Stimulated activated CD8-positive, alpha-beta memory T cell treated with anti-CD3 and anti-CD28 coated beads, Interleukin-2, amount 100 ng/mL, for 1 hour (primary cell): ENCODE measurements at places on chromosomes 6 and 20.

- no peak for DNase-seq
Observed at GRCh38 chr6:75830959-75831885, 82.2 kb downstream of the MYO6 start.

GRCh38 chr6:141445928-141446628, 686.6 kb upstream of the GJE1 start:
- no peak for DNase-seq

DNA sequence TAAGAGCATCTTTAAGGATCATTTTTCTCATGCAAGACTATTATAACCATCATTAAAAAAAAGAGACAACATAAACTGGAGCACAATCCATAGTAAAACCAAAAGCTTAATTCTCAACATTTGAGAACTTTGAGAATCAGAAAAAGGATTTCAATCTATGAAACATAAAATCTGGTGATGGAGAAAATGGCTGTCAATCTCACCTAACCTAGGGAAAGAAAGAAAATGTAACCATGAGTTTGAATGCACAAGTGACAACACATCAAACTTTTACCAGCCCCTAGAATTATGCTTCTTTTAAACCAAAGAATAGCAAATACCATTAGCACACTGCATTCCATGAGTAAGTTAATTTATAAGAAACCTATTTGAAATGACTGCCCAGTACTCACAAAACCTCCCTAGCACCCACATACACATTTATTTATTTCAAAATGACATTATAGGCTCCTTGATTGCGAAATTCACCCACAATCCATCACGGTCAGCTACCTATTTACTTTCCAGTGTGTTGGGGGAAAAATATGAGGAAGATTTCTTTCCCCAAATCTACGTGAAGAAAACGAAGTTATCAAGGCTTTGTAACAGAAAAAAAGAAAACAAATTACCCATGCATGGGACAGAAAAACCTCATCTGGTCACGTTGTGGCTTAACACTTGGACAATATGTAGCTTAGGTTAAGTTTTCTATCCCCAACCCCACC, 828 bp downstream of the ASCC3 start:
- DNase-seq: no peak

GRCh38 chr6:79657238-79657637, 26.1 kb downstream of the SH3BGRL2 start:
- no peak for DNase-seq

DNA sequence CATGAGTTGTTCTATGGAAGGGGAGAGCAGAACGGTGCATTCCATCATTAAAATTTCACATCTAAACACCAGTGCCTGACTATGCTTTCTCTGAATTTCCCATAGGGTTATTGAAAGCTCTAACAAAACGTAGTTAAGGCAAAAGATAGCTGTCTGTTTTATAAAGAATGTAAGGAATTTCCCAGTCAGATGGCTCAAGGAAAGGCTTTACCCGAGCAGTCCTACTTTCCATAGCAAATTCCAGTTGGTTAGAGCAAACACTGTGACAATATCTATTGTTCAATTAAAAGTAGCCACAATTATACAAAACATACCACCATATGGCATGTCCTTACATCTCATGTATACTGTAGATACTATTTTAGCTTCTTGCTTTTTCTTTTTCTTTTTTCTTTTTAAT, 1059.5 kb upstream of the FLRT3 start:
- DNase-seq: no peak

DNA sequence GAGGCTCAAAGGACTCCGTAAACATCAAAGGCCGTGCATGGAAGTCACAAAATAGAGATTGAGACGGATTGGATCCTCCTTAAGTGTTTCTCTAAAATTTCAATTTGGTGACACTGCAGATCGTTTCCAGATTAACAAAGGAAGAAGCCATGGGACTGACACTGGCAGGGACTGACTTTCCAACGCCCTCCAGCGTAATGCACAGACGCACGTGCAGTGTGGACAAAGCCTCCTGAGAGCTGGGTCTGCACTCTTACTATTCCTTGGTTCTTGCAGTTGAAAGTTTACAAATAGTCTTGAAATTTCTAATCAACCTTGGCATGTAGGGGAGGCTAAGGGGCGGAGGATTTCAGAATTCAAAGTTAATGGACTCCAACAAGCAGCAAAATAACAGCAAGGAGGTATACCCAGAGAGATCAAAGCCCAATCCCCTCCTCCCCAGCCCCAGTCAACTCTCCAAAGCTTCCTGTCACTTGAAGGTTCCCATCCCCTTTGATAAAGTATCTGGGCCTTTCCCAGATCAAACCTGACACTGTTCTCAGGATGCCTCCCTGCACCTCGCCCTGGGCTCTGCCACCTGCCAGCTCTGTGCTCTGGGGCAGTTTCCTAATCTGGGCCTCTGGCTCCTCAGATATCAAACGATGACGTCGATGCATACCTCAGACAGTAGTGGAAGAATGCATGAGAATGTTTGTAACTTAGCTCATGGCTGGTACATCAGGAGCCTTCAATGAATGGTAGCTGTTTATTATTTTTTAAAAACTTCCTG, 106.5 kb upstream of the TRAF3IP2 start:
- no peak for DNase-seq

DNA sequence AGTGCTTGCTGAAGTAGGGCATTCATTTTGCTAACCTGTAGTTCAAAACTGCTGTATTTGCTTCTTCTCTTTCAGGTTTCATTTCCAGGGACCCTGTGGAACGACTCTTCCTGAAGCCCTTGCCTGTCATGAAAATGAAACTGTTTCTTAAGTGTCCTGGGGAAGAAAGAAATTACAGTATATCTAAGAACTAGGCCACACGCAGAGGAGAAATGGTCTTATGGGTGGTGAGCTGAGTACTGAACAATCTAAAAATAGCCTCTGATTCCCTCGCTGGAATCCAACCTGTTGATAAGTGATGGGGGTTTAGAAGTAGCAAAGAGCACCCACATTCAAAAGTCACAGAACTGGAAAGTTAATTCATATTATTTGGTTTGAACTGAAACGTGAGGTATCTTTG, 3.4 kb upstream of the NOL7 start:
- no peak for DNase-seq

DNA sequence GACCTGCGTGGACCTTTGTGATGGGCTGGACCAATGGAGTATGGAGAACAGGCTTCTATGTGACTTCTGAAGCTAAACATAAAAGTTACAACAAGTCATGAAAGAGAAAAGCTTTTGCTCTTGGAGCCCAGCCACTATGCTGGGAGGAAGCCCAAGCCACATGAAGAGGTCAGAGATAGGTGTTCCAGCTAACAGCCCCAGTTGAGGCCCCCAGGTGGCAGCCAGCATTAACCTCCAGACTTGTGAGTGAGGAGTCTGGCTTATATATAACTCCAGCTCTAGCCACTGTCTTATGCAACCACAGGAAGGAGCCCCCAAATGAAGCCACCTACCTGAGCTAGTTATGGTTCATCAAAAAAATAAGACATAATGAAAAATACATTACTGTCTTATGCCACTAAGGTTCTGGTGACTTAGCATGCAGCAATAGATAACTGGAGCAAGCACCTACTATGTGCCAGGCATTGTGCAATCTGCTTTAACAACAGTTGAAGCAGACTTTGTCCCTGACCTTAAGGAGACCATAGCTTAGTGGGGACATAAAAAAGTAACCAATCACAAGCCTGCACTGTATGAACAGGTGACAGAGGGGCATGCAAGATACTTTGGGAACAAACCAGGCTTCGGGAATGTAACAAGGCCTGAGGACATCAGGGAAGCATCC, 599.6 kb downstream of the PTPRT start:
- DNase-seq: no peak

GRCh38 chr20:32965115-32965514, 39.1 kb downstream of the SUN5 start:
- DNase-seq: no peak

- no peak for DNase-seq
Observed at GRCh38 chr20:25288291-25289181, 40.7 kb downstream of the PYGB start.

DNA sequence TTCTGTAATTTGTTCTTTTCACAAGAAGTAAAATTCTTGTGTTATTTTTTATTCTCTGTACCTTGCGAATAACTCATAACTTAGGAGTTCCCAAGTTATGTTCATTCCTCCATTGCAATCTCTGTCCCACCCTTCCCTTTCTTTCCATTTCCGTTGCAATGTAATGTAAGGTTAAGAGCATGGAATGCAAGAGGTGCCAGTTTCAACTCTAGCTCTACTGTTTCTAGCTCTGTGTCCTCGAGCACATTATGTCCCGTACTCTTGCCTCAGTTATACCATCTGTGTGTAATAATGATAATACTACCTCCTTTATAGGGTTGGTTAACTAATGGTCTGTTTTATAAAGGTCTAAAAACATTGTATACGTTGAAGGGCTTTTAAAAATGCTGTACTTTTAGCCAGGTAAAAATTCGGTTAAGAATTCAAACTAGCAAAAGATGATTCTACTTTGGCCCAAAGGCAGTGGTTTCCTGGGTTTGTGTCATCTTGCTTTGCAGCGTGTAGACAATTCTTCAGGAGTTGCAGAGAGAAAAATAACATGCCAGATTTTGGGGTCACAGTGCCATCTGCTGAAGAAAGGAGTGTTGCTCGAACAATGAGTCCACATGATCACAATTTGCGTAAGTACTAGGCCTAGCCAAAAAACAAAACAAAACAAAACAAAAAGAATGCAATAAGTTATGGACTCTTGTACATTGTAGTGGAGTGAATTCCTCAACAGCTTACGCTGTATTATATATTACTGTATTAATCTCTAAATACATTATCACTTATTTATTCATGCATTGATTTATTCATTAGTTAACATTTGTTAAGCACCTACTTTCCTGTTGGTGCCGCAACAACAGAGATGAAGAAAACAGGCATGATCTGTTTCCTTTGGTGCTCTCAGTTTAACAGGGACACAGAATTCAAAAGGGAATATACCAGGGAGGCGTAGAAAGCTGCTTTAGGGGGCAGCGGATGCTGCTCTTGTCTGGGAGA, 10.0 kb upstream of the PFDN4 start:
- no peak for DNase-seq

DNA sequence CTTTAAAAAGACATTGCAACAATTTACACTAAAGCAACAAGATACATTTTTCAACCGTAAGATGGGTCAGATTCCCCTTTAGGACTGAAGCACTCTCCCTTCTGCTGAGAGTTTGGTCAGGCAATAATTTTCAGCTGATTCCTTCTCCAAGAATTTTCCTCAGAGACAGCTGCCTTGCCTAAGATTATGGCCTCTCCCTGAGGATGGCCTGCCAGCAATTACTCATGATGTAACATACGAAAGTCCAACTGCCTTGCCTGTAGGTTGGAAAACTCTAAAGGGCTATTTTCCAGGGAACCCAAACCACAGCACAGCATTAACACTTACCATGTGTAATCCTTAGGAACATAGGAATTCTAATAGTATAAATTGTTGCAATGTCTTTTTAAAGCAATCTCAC, 229.1 kb upstream of the FLRT3 start:
- DNase-seq: no peak

GRCh38 chr6:47686411-47686810, 12.0 kb upstream of the ADGRF4 start:
- DNase-seq: no peak

GRCh38 chr6:166490671-166491500, 95.6 kb downstream of the RAMACL start:
- DNase-seq: no peak

GRCh38 chr6:88585276-88585692, 378.1 kb downstream of the RNGTT start:
- no peak for DNase-seq

- no peak for DNase-seq
Observed at GRCh38 chr6:17341891-17342290, 51.5 kb upstream of the CAP2 start.

DNA sequence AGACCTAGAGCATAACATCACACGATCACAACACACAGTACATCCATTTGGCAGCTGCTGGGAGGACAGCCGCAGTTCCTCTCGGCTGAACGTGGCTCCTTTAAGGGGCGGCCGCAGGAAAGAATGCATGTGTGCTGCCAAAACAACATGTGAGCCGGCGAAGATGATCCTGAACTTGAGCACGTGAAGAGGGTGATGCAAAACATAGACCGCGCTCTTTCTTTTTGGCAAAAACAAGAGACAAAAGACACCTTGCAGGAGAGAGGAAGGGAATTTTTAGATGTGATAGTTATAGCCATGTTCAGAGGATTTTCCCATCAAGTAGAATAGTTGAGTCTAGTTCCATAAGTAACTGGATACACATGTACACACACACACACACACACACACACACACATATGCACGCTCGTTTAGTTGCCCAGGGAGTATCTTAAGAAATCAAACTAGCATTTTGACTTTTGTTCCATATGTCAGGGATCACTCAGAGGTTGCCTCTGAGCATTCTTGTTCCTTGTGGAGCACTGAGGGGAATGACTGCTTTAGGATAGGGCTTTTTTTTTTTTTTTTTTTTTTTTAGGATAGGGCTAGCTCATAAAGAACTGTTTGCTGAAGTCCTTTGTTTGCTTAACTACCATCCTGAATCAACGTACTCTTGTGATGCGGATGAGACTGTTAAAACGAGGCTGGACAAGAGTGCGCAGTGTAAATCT, 21.7 kb upstream of the RANBP9 start:
- no peak for DNase-seq

- no peak for DNase-seq
Observed at GRCh38 chr20:47606983-47607613, 105.4 kb downstream of the NCOA3 start.

- DNase-seq: no peak
Observed at GRCh38 chr20:20295621-20296498, 72.0 kb upstream of the INSM1 start.

DNA sequence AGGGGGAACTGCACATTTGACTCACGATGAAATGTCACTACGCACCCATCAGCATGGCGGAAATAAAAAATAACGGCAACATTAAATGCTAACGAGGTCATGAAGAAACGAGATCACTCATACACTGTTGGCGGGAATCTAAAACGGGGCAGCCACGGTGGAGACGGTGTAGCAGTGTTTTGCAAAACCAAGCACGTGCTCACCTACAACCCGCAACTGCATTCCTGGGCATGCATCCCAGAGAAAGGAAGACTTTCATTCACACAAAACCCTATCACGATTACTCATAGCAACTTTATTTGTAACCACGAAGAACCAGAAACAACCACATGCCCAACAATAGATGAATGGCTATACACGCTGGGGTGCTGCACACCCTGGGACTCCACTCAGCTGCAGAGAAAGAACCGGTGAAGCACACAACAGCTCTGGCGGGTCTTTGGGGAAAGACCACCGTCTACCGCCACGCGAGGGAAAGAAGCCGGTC, 77.0 kb downstream of the YTHDF1 start:
- no peak for DNase-seq

- DNase-seq: no peak
Observed at GRCh38 chr6:3209114-3210023, 18.1 kb downstream of the TUBB2B start.

GRCh38 chr6:115932481-115932880, 128.2 kb downstream of the FRK start:
- no peak for DNase-seq
